ENCODE measurements at places on chromosomes 3 and 15. TPM values are rescaled to one million over a fixed set of nuclear protein-coding genes. Genes with fewer than 3 reads are reported as not detected.

GRCh38 chr15:43093026-43093425 is 12.8 kb downstream of the UBR1 start:
- H3K4me3 ChIP-seq = no peak overlapping the region
- no peak for DNase-seq
- H3K36me3 ChIP-seq = peaks cover 5% of the 10 kb centered on the region
- no peak overlapping the region for H3K27ac ChIP-seq
- no peaks in the 10 kb centered on the region for H3K4me1 ChIP-seq
- no peaks in the 10 kb centered on the region for H3K27me3 ChIP-seq

- H3K36me3 ChIP-seq = no peaks in the 10 kb centered on the region
- no peak overlapping the region for H3K4me3 ChIP-seq
- H3K4me1 ChIP-seq = no peaks in the 10 kb centered on the region
Measured at GRCh38 chr3:178001670-178002101, 534.5 kb upstream of the KCNMB2 start.

GRCh38 chr3:58164906-58165821 is 45.6 kb downstream of the DNASE1L3 start:
- H3K36me3 ChIP-seq = no peaks in the 10 kb centered on the region
- H3K27ac ChIP-seq = peak overlapping the region; percentile 83
- H3K27me3 ChIP-seq = no peaks in the 10 kb centered on the region
- no peak overlapping the region for H3K4me3 ChIP-seq

DNA sequence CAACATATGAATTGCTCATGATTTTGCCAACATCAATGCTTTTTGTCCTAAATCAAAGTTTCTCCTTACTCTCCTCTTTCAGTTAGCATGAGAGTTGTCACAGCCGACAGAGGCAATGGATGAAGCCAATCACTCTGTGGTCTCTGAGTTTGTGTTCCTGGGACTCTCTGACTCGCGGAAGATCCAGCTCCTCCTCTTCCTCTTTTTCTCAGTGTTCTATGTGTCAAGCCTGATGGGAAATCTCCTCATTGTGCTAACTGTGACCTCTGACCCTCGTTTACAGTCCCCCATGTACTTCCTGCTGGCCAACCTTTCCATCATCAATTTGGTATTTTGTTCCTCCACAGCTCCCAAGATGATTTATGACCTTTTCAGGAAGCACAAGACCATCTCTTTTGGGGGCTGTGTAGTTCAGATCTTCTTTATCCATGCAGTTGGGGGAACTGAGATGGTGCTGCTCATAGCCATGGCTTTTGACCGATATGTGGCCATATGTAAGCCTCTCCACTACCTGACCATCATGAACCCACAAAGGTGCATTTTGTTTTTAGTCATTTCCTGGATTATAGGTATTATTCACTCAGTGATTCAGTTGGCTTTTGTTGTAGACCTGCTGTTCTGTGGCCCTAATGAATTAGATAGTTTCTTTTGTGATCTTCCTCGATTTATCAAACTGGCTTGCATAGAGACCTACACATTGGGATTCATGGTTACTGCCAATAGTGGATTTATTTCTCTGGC is 2.5 kb downstream of the OR4F6 start:
- H3K27ac ChIP-seq = no peak overlapping the region
- DNase-seq = no peak
- H3K4me3 ChIP-seq = no peak overlapping the region
- H3K27me3 ChIP-seq = peaks cover 5% of the 10 kb centered on the region
- H3K36me3 ChIP-seq = no peaks in the 10 kb centered on the region

- H3K36me3 ChIP-seq = peaks cover 36% of the 10 kb centered on the region
- H3K27me3 ChIP-seq = no peaks in the 10 kb centered on the region
- no peak for DNase-seq
- H3K4me1 ChIP-seq = no peaks in the 10 kb centered on the region
- H3K27ac ChIP-seq = no peak overlapping the region
- H3K4me3 ChIP-seq = no peak overlapping the region
Measured at GRCh38 chr3:45473841-45474240, 85.5 kb downstream of the LARS2 start.

The PGBD4 gene
- 1.1 TPM for total RNA-seq

The FSIP1 gene
- 1.2 TPM for total RNA-seq

The TMEM40 gene
- total RNA-seq = 4.1 TPM

The HCLS1 gene
- total RNA-seq = 10.3 TPM

All from heart left ventricle (tissue), 16 donors.